ENCODE measurements at places on chromosomes 3 and 15. TPM values are rescaled to one million over a fixed set of nuclear protein-coding genes. Genes with fewer than 3 reads are reported as not detected.

LARP6 gene
- total RNA-seq: 22.9 TPM

DNA sequence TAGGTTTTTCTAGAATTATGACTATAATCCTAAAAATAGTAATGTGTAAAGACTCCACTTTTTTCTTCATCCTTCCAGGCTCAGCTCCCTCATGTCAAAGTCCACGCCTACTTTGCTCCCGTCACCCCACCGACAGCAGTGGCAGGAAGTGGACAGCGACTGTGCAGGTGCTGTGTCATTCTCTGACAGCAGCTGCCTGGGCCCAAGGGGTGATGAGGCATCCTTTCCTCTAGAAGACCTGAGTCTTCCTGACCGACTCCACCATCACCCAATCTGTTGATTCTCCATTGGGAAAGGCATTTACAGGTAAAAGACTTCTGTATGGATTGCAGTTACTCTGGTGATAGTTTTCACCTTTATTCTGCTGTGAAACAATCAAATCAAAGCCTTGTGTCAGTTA lies 54.8 kb downstream of the UBP1 start:
- DNase-seq: no peak

GREM1 gene
- 2.0 TPM for total RNA-seq

- DNase-seq: no peak
Measured at GRCh38 chr15:28105224-28105791, 6.2 kb upstream of the OCA2 start.

DNA sequence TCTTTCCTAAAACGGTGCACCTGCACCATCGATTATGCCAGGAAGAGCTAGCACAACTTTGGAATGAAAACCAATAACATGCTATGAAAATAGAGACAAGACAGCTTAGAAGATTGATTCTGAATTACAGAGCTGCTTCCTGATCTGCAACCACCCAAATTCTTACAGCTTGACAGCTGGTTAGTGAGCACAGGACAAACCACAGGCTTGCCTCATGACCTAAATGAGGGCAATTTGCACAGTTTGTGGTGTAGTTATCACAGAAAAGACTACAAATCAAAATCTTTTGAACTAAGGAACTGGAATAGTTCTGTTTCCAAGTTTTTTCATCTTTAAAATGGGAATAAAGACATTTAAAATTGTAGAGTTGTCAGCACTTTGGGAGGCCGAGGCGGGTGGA lies 533.5 kb downstream of the NAALADL2 start:
- DNase-seq: no peak

ADAMTS9 gene
- total RNA-seq: 5.6 TPM

GMPPB gene
- total RNA-seq: 24.6 TPM
